ENCODE measurements at places on chromosomes 12 and 14. TPM values are rescaled to one million over a fixed set of nuclear protein-coding genes. Genes with fewer than 3 reads are reported as not detected.

- DNase-seq, result no peak
Measured at GRCh38 chr12:115407036-115407435, 723.1 kb upstream of the TBX3 start.

- DNase-seq, result no peak
Measured at GRCh38 chr12:120237360-120238171, 28.0 kb downstream of the PXN start.

Gene ABCD4
- 51.6 TPM for total RNA-seq

Gene CCNB1IP1
- 25.3 TPM for total RNA-seq
